ENCODE measurements at places on chromosomes 2 and 18. TPM values are rescaled to one million over a fixed set of nuclear protein-coding genes. Genes with fewer than 3 reads are reported as not detected.

The SPHKAP gene
- not detected for total RNA-seq

DNA sequence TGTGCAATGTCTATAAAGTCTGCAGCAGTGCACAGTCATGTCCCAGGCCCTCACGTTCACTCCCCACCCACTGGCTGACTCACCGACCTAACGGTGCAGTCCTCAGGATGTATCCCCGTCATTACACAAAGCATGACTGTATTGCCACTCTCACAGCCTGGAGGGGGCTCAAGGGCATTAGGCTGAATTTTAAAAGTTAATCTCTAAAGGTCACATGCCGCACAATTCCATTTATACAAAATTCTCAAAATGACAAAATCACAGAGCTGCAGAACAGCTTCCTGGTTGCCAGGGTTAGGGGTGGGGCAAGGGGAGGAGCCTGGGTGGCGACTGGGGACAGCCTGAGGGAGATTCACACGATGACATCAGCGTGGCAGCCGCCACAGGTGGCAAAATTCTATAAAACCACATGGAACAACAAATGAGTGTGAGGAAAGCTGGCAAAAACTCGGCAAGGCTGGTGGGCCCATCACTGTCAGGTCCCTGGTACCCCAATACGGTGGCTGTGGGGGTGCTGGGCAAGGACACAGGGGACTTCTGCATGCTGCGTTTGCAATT lies 97.6 kb downstream of the NDUFA10 start:
- DNase-seq = peak; percentile 93

The DSG4 gene
- not detected for total RNA-seq

The VIL1 gene
- not detected for total RNA-seq

The ANKRD36C gene
- total RNA-seq = 32.8 TPM

GRCh38 chr2:220985561-220985960 lies 586.5 kb downstream of the EPHA4 start:
- no peak for DNase-seq

The PPP1R1C gene
- total RNA-seq = 0.28 TPM

DNA sequence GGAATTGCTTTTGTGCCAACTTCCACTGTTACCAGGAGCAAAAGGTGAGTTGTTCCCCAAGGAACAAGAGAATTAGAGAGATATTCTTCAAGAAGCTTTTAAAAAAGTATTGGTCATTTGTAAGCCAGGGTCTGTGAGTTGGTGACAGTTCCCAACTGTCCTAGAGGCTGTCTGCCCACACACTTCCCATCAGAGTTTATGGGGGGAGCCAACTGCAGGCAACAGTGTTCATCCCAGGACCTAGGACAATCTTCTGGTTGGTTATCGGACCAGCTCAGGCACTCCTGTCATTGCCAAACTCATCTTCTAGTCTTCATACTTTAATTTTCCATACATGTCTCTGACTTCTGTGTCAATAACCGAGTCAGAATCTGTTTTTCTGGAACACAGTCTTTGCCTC lies 47.5 kb upstream of the SLC8A1 start:
- DNase-seq = no peak

The HTR2B gene
- 0.72 TPM for total RNA-seq

- no peak for DNase-seq
Observed at GRCh38 chr18:59455728-59456276, 96.7 kb upstream of the LMAN1 start.

DNA sequence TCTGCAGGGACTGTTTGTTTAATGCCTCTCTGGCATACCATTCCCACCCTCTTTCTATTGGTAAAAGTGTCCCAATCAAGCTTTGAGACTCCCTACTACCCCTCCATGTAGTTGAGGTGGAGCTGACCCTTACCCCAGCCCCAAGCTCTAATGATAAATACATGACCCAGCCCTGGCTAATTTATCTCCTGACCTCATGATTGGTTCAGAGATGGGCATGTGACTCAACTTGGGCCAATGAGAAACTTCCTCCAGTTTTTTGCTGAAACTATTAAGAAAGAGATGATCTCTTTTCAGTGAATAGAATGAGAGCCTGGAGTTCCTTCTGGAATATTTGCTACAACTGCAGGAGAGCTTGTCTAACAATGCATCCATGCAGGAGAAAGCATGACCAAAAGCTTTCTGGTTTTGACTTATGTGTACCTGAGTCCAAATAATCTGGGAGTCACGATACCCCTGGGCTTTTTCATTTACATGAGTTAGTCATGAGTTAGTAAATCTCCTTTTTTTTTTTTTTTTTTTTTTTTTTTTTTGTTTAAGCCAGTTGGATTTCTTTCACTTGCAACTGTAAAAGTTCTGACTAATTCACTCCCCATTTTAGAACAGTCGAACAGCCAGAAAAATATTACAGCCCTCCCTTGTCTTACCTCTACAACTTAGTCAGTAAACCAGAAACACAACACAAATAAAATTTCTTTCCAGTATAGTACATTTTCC lies 66.5 kb upstream of the TLK1 start:
- peak; percentile 26 for DNase-seq

- peak; percentile 3 for DNase-seq
Observed at GRCh38 chr18:79604913-79605880, 74.4 kb upstream of the CTDP1 start.

DNA sequence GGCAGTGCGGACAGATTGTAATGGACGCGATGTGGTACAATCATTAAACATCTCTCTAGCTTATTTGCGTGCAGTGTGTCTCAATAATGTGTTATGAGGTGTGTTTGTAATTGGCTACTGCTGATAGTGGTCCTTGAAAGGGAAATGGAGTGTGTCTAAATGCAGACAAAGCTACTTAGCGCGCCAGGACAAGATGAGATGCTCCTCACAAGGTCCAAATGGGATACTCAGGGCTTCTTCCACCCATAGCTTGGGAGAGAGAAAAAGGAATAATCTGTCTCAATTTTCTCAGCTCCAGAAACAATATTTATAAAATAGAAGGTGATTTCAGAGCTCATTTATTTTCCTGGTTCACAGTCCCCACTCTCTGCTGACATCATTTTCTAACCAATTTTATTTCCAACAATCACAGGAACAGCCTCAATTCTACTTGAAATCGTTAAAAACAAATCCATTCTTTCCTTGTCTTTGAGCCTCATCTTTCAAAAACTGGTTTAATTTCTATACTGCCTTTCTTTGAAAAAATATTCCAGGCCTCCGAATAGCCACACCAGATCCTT lies 28.5 kb downstream of the GALNT14 start:
- DNase-seq = no peak

DNA sequence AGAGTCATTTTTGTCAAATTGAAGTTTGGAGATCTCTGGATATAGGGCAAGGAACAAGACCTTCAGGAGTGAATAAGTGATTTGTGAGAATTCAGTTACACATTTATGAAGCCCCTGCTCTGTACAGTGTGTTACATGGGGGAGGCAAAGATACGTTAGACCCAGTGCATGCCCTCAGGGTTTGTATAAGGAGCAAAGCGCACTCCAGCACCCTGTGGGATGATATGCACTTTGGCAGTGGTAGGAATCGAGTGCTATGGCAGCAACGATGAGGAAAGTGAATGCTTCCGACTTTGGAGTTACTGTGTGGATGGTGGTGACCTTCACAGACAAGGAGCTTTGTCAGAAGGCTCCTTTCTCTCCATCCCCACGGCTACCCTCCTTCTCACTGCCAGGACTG lies 74.3 kb upstream of the ALPP start:
- DNase-seq = no peak

DNA sequence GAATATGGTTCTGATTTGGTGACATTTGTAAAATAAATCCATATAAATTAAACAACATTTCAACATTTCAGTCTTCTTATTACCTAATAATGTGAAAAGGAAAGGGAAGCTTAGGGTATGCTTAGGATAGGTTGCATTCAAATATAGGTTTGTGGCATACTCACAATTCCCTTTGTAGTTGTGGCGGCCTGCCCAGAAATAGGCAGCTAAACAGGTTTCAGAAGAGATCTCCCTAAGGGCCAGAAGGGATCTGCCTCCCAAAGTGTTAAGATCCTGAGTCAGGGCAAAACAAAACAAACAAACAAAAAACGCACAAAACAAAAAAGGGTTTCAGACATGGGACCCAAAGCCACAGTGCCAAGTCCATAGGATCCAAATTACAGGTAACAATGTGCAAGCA lies 41.4 kb upstream of the TCF7L1 start:
- no peak for DNase-seq

- DNase-seq = no peak
Observed at GRCh38 chr2:219056896-219057708, 3.6 kb downstream of the IHH start.

The GCC2 gene
- total RNA-seq = 16.7 TPM

- DNase-seq = peak; percentile 92
Observed at GRCh38 chr18:54223568-54224241, 764 bp downstream of the MBD2 start.

GRCh38 chr18:58032233-58032632 lies 11.8 kb upstream of the NEDD4L start:
- no peak for DNase-seq

The CHMP1B gene
- 69.7 TPM for total RNA-seq

GRCh38 chr18:25279556-25279955 lies 72.4 kb downstream of the ZNF521 start:
- peak; percentile 60 for DNase-seq

The SEMA4C gene
- total RNA-seq = 13.3 TPM

The GLI2 gene
- 4.7 TPM for total RNA-seq

The SEPTIN10 gene
- total RNA-seq = 83.9 TPM

- no peak for DNase-seq
Observed at GRCh38 chr2:233354500-233354924, 218 bp downstream of the DGKD start.

The MROH2A gene
- not detected for total RNA-seq

GRCh38 chr18:35938158-35938557 lies 34.3 kb upstream of the RMP24 start:
- DNase-seq = peak; percentile 41

The LIPG gene
- under 0.01 TPM for total RNA-seq

DNA sequence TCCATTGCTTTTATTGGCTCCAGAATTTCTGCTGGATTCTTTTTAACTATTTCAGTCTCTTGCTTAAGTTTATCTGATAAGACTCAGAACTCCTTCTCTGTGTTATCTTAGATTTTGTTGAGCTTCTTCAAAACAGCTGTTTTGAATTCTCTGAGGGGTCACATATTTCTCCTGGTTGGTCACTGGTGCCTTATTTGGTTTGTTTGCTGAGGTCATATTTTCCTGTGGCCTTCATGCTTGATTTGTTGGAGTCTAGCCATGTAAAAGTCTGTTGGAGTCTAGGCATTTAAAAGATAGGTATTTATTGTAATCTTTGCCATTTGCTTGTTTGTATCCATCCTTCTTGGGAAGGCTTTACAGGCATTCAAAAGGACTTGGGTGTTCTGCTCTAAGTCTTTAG lies 398.7 kb downstream of the DSEL start:
- no peak for DNase-seq

The ABCG8 gene
- total RNA-seq = not detected

DNA sequence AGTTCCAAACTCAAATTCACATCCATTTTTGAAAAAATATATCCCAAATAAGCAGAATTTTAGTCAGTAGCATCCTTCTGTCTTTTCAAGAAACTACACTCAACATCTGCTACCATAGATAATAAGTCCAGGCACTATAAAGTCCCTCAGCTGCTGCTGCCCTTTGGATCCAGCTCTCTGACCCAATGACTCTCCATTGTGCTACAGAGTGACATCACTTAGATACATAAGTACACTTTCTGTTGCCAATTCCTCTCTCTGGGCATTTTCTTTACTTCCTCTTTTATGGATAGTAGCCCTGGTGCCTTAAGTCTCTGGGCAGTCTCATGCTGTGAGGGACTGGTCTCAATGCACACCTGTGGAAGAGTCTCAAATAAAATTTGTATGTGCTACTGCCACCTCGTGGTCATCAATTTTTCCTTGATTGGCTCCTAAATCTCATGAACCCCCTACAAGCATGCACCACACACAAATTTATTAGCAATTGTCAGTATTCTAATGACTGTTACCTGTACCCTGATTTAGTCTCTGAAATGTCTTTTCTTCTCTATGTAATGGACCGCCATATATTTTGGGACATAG lies 219.2 kb downstream of the LRP1B start:
- DNase-seq = peak; percentile 8

DNA sequence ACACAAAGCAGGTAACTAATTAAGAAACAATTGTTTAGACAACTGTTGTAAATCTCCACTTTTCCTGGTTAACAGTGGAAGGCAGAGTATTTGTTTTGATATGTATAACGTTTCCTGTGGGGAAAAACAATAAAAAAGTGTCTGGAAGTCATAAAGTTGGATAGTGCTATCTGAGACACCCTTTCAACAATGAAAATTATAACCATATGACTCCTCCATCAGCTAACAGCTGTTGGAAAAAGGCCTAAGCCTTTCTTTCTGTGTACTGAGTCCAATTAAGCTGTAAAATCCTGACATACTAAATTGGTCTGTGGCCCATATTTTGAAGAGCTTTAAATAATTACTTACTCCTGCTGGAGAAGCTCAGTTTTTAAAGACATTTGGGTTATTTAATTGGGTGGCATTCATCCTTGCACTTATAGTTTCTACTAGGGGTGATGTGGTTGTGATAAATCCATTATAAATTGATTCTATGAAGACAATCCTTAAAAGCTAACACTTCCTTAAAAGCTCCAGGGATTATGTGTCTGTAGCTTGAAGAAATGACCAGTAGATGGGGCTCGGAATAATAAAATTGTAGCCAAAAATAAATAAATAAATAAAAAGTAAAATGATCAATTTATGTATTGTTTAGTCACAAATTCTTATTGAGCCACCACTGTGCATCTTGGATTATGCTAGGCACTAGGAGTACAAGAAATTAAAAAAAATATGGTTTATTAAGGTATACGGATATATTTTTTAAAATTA lies 698.1 kb upstream of the NXPH2 start:
- DNase-seq = no peak

All from IMR-90 (cell line).